ENCODE measurements at places on chromosomes 5 and 9.

- DNase-seq = no peak
Observed at GRCh38 chr9:27427272-27427643, 96.8 kb upstream of the IFNK start.

DNA sequence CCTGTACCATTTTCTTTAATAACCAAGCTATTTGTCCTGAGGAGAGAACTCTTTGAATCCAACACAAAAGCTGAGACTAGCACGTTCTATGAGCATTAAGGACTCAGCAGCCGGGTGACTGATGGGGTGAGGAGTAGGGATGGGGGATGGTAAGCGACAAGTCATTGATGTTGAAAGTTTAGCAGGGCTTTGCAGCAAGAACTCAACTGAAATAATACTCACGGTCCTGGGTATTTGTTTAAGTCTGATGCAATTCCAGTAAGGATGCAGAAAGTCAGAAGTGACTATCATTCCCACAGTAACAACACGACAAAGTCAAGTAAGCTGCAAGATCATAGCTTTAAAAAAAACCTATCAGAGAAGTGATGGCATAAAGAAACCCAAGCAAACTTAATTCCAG is 131.1 kb downstream of the ACTL7B start:
- DNase-seq = no peak

DNA sequence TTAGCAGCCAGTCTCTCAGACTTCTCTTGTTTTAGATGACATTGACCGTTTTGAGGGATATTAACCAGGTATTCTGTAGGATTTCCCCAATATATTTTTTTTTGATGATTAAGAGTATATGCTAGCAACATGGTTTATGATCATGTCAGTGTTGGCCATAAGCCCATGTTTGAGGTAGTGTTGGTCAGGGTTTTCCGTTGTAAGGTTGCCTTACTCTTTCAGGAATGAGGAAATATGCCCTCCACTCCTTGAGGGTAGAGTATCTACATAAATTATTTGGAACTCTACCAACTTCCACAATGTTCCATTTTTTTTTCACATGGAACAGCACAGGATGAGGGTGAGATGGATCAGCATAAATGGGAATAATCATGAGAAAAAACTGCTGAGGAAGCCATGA is 188.4 kb upstream of the PRDM9 start:
- DNase-seq = no peak

DNA sequence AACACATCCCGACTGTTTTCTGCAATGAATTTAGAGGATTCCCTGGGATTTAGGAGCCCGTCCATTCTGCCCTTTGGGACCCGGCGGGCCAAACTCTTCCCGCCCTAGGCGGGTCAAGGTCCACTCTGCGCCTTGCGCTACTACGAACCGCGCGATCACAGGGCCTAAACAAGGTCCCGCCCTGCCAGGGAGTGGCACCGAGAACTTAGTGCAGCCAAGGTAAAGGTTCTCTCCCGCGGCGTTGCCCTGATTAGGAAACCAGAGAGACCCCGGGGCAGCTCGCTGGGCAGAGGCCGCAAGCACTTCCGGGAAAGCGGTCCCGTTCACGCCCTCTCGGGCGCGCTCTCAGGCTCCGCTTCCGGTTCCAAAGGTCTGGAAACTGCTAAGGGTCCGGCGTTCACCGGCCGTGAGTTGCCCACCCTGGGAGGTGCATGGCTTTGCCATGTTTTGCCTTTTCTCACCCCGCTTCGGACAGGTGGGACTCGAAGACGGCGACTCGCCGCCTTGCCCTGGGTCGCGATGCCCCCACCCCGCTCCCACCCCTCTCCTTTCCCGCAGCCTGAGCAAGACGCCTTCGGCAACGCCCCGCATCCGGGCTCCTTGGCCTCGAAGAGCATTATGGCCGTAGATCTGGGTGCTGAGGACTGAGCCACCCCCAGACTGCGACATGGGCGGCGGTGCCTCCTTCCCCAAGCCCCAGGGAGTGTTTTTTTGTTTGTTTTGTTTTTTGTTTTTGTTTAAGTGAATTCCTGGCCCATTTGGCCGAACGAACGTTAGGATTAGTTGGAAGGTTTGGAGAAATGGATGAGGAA is 23.4 kb downstream of the HNRNPK start:
- DNase-seq = no peak

DNA sequence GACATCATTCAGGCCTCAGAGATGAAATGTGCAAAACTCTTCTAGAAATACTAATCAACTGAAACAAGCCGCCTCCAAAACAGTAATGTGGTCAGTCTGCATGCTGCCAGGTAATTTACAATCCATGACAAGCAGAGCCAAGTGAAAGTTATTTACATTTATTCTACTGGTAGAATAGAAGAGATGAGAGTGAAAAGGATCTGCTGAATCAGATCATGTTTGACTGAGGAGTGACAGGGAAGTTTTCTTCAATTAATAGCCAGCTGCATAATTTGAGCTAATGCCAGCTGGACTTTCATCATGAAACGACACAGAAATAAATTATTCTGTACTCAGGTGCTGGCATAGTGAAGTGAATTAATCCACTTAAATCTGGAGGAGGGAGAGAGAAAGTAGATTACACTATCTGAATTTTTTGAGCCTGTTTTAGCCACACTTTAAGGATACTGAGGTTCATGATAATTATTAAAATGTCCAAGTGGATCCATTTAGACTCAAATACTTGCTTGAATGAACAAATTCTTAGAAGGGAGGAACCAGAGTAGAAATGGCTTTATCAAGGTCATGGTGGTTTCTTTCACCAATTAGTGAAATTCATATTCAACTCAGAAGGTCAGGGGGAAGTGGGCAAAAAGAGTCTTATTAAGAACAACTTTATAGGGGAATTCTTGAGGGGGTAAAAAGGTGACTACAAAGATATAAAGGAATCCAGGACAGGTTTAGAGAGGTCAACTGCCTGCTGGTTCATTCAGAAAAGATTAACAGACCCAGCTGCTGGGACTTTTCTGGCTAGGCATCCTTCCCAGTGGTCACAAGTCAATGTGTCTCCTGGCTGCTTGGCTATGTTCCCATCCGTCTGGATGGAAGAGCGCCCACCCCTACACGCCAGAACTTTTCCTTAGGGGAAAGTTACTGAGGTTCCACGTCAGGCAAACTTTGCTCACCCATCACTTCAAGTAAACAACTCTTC is 350.4 kb downstream of the PDE4D start:
- no peak for DNase-seq

GRCh38 chr5:5430136-5430535 is 7.7 kb downstream of the ICE1 start:
- DNase-seq = no peak

GRCh38 chr5:91183743-91184142 is 199.4 kb downstream of the ARRDC3 start:
- no peak for DNase-seq

DNA sequence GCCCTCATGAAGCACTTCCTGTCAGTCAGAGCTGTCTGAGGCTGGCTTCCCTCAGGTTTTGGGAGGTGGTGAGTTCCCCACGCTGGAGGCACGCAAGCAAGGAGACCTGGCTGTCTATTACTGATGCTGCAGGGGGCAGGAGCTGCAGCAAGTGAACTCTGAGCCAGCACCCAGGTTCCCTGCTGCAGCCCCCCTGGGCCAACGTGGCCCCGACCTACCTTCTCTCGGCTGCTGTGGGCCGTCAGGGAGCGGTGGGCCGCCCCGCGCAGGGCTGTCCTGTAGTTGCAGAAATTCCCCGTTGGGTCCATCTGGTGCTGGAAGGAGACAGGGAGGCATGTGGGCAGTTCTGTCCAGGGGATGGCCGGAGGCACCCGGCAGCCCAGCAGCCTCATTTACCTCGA is 46.8 kb upstream of the RNF130 start:
- DNase-seq = no peak

DNA sequence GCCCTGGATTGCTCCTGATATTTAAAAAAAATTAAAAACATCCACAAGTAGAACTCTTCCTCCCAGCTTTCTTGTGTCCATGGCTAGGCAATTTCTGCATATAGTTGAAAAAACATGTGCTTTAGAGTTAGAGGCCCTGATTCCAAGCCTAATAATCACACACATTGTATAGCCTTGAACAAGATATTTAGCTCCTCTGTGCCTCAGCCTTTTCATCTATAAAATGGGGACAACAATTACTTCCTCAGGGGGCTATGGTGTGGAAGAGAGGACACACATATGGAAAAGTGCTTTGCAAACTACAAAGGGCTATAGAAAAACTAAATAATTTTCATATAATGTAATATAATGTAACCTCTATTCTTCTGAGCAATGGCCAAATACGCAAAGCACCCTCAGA is 23.0 kb upstream of the CDK5RAP2 start:
- no peak for DNase-seq

DNA sequence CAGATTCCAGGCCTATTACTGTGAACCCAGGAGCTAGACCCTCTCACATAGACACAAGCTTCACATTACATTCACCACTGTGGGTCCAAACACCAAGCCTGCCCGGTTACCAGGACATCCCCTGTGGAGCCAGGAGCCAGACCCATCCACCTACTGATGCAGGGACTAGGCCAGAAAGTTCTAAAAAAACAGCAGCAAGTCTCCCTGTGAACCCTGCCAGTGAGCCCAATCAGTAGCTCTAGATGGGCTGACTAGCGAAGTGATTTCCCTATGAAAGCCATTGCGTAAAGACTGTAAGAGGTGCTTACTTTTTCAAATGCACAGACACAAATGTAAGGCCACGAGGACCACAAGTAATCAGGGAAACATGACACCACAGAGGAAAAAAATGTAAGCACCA is 352.3 kb downstream of the TMEM161B start:
- no peak for DNase-seq

DNA sequence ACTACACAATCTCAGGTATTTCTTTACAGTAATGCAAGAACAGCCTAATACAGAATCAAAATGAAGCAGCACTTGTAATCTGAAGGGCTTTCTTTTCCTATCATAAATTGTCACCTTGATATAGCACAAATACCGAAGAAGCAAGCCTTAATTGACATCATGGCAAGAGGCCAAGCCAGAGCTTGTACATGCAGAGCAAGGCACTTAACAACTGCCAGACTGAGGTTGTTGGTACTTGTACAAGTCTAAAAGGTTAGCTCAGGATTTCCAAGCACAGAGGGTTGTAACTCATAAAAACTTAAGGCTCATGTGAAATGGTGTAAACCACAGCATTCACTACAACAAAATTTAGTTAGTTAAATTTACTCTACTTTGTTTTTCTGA is 158.8 kb upstream of the SPEF2 start:
- no peak for DNase-seq

GRCh38 chr5:66518753-66519152 is 77.4 kb upstream of the MAST4 start:
- no peak for DNase-seq

GRCh38 chr5:88459971-88460370 is 191.3 kb upstream of the TMEM161B start:
- DNase-seq = no peak

DNA sequence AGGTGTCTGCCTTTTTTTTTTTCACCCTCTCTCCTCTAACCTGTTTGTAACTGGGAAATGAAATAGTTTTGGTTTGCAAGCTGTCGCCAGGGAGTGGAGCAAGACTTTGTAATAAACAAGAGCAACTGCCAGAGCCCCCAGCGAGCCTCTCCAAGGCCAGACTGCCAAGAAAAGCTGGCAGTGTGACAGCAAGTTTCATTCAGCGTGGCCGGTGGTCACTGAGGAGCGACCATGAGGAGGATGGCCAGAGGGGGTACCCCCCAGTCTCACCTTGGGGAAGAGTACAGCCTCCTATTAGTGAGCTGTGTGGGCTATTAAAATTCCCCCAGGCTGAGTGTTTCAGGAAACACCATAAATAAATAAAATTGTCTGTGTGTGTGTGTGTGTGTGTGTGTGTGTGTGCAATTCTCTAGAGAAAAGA is 49.9 kb downstream of the ZFAND5 start:
- DNase-seq = no peak

DNA sequence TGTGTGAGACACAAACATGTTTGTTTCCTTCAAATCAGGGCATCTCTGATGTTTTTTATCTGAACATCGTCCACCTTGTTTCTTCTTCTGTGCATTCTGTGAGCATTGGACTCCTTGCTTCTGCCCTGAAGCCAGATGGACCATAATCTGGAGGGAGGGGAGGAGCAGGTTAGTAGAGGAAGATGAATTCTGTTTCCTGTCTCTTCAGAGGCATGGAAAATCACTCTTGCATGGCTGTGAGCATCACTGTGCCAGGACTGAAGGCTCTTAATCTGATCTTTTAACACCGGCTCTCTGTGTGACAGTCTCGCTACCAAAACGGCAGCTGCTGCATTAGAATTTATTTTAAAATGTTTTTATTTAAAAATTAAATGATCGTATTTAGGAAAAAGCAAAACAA is 43.3 kb downstream of the TLE4 start:
- DNase-seq = no peak

DNA sequence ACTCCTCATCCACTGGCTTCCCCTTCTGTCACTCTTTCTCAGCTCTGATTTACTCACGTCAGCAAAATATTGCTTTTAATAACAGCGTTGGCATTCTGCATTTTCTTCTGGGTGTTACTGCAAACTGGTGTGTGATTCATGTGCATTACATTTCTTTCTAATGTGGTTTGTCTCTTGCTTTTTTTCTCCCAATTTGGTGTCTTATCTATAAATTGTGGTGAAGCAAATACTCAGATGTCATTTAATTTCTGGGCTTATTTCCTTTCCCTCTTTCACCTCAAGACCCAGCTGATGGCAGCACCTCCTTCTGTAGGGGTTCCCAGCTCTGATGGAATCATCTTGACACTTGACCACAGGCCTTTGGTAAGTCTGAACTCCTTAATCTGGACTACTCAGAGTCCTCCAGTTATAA is 180.7 kb upstream of the ZNF618 start:
- no peak for DNase-seq

DNA sequence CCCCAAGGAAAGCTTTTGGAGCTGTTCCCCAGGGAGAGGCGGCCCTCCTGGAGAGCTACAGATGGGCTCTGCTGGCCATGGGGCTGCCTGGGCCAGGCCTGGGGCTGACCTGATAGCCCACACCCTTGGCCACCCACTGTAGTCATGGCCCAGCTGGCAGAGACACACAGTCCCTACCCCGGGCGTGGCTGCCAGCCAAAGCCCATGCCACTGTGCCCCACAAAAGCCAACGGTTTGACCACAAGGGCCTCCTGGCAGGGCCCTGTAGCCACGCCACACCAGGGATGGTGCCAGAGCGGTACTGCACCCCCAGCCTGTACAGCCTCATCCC is 15.2 kb downstream of the NACC2 start:
- DNase-seq = no peak

DNA sequence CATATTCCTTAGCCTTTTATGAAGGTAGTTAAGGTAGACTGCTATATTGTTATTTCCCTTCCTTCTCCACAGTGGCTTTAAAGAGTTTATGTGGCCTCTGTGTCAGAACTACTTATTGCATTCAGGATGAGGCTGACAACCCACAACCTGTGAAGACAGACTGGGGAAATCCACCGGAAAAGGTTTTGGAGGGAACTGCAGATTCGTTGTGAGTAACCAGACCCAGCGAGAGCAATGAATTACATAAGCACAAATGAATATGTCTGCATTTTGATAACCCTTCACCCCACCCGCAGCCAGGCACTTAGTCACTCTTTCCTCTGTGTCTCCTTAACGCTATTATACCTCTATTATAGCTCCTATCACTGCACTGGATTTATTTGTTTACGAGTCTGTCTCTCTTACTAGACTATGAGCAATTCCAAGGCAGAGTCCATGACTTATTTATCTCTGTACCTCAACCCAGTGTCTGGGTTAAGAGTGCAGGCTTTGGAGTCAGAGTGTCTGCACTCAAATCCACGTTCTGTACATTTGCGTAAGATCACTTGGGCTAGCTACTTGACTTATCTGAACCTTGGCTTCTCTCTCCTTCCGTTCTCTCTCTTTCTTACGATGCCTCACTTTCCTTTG is 19.2 kb downstream of the KCTD16 start:
- peak; percentile 28 for DNase-seq
